Heart left ventricle (tissue), 16 donors: ENCODE measurements at places on chromosomes 11 and 22. TPM values are rescaled to one million over a fixed set of nuclear protein-coding genes. Genes with fewer than 3 reads are reported as not detected.

DNA sequence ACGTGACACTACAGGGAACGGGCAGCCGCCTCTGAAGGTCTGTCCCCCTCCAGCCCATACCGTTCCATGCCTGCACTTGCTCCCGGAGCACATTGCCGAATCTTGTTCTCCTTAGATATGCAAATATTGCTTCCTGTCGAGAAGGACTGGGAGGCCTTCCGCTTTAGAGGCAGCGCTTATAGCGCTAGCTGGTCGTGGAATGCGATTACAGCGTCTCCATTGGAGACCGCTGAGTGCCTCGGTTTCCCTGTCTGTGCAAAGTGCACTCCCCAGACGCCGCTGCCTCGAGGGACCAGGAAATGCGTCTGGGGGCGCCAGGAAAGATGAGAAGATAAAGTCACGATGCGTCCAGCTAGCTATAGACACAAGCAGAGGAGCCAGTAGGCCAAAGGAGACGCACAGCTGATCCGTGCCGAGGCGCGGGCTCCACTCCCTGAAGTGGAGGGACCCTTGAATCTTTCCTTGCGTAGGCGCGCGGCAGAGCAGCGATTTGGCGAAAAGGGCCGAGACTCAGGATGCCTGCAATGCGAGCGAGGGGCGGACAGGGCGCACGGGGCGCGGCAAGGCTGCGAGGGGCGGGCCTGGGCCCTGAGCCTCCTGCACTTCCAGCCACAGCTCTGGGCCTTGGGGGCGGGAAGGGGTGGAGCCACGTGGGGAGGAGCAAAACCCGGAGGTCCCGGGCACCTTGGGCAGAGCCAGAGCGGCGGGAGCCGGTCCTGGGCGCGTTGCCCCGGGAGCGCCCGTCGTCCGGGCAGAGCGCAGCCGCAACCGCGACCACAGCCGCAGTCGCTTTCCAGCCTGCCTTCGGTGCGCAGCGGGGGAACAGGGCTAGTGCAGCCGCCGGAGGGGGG is at the start of gene RASSF10:
Gene RASSF10, plus strand, starts transcription at position 692 of the 851 bp plus-strand sequence. CDS start 261 bp downstream, outside the sequence.
- peaks cover 18% of the 10 kb centered on the region for H3K4me1 ChIP-seq
- H3K27me3 ChIP-seq: peaks cover 94% of the 10 kb centered on the region
- DNase-seq: peak; percentile 79
- no peak within 1 kb of the TSS for H3K27ac ChIP-seq
- H3K36me3 ChIP-seq: no peaks in the 10 kb centered on the region

GRCh38 chr11:861105-861479 is 18.4 kb downstream of the TSPAN4 start:
- peaks cover 35% of the 10 kb centered on the region for H3K36me3 ChIP-seq
- no peaks in the 10 kb centered on the region for H3K27me3 ChIP-seq
- peaks cover 13% of the 10 kb centered on the region for H3K4me1 ChIP-seq
- no peak overlapping the region for H3K27ac ChIP-seq
- H3K4me3 ChIP-seq: no peak overlapping the region

DNA sequence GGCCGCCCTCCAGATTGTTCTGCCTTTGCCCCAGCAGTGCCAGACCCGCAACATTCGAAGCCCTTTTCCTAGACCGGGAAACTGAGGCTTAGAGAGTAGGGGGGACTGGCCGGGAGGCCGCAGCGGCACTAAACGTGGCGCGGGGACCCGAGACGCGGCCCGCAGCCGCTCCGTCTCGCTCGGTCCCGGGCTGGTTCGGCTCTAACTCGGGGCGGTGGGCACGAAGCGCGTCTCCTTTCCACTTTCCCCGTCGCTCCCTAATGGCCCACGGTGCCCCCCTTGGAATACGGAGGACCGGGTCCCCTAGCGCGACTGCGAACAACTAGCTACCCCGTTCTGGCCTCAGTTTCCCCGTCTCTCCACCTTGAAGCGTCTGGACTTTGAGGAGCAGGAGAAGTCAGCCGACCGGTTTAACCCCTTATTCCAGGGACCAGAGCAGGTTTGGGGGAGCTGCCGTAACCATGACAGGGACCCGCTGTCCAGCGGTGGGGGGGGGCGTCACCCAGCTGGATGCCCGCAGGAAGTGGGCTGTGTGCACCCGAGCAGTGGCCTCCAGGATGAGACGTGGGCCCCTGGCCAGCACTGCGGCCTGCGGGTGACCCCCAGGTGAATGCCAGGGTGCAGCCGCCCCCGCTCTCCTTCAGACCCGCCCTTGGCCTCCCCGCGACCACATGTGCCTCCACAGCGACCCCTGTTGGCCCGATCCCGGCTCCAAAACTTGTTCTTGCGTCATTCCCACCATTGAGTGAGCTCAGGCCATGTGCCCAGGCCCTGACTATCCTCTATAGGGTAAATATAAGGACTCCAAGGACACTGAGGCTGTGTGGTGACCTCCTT is 1.1 kb downstream of the CDC42EP1 start:
- peak overlapping the region; percentile 98 for H3K27ac ChIP-seq
- H3K4me3 ChIP-seq: peak overlapping the region; percentile 70
- H3K4me1 ChIP-seq: peaks cover 81% of the 10 kb centered on the region
- peak; percentile 92 for DNase-seq

GRCh38 chr11:65661599-65662246 is 993 bp downstream of the RELA start:
- no peaks in the 10 kb centered on the region for H3K36me3 ChIP-seq
- peak overlapping the region; percentile 100 for H3K27ac ChIP-seq
- H3K4me3 ChIP-seq: peak overlapping the region; percentile 81
- H3K27me3 ChIP-seq: no peaks in the 10 kb centered on the region

DNA sequence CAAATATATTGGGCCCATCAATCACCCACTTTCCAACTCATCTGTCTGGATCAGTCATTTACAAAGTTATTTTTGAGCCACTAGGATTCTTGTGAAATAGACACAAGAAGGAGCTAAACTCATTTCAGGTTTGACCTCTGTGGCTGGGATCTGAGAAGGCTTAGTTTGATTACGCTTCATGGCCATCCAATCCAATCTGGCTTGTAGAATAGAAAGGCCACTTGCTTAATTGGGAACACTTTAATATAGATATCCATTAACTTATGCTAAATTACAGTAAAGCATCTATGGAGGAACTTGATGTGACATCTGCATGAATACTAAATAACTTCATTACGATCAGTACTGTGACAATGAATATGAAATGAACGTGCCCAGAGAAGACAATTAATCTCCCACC is 284.2 kb downstream of the ST3GAL4 start:
- H3K36me3 ChIP-seq: no peaks in the 10 kb centered on the region
- no peaks in the 10 kb centered on the region for H3K4me1 ChIP-seq
- no peak for DNase-seq

DNA sequence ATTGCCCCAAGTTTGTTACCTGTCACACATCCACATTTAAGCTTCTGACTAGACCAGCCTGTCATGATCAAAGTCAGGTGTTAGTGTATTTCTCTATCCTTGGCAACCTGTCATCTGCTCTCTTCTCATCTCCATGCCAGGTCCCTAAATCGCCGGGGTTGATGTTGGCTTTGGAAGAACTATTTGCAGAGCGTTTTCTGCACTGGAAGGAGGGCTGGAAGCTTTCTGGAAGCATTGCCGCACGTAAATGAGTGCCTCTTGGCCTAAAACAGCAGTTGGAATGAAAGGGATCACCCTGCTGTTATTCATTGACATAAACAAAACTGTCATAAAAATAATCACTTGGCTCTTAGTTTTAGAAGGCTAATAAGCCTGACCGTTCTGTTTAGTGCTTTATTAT is 1.4 kb downstream of the TTC12 start:
- H3K27me3 ChIP-seq: no peaks in the 10 kb centered on the region
- no peak overlapping the region for H3K4me3 ChIP-seq
- H3K27ac ChIP-seq: no peak overlapping the region
- no peak for DNase-seq

- H3K4me3 ChIP-seq: no peak overlapping the region
- no peak overlapping the region for H3K27ac ChIP-seq
- H3K4me1 ChIP-seq: no peaks in the 10 kb centered on the region
Observed at GRCh38 chr11:14818779-14819178, 73.3 kb downstream of the CYP2R1 start.

DNA sequence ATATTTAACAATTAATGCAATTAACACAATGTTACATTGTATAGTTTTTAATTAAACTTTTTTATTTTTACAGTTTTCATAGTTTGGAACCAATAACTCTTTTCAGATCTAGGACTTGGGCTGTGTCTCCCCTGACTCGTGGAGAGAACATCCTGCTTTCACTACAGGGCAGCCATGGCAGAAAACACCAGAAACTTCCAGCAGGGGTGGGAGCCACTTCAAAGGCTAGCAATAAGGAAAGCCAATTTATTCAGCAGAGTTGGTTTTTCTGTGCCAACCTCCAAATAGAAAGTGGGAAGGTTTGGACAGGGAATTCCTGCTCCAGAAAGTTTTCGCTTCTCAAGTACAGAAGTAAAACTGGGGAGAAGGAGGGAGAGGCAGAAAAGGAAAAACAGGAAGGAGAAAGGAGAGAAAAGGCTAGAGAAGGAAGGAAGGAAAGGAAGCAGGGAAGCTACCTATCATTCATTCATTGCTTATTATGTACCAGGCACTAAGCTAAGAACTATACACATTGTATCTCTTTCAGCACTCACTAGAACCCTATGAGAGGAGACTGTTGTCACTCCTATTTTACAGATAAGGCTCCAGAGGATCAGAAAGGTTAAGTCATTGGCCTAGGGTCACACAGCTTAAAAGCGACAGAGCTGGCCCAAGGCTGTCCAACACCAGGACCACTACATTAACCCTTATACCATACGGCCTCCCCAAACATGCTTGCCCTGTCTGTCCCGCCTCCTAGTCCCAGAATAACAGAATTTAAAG is 54.8 kb upstream of the CREB3L1 start:
- H3K27me3 ChIP-seq: peaks cover 3% of the 10 kb centered on the region
- no peak overlapping the region for H3K27ac ChIP-seq
- no peaks in the 10 kb centered on the region for H3K36me3 ChIP-seq
- no peak for DNase-seq
- no peaks in the 10 kb centered on the region for H3K4me1 ChIP-seq

GRCh38 chr11:44607319-44607962 is 42.0 kb downstream of the CD82 start:
- no peaks in the 10 kb centered on the region for H3K27me3 ChIP-seq
- peaks cover 16% of the 10 kb centered on the region for H3K36me3 ChIP-seq
- no peak overlapping the region for H3K4me3 ChIP-seq

- no peaks in the 10 kb centered on the region for H3K4me1 ChIP-seq
- H3K4me3 ChIP-seq: no peak overlapping the region
- no peak overlapping the region for H3K27ac ChIP-seq
- H3K36me3 ChIP-seq: peaks cover 2% of the 10 kb centered on the region
- no peaks in the 10 kb centered on the region for H3K27me3 ChIP-seq
- DNase-seq: no peak
Observed at GRCh38 chr11:70292863-70293262, 22.4 kb downstream of the PPFIA1 start.

GRCh38 chr22:49948958-49949913 is 11.3 kb upstream of the PIM3 start:
- H3K27me3 ChIP-seq: no peaks in the 10 kb centered on the region
- no peak overlapping the region for H3K4me3 ChIP-seq
- peaks cover 27% of the 10 kb centered on the region for H3K4me1 ChIP-seq
- no peaks in the 10 kb centered on the region for H3K36me3 ChIP-seq
- H3K27ac ChIP-seq: no peak overlapping the region

DNA sequence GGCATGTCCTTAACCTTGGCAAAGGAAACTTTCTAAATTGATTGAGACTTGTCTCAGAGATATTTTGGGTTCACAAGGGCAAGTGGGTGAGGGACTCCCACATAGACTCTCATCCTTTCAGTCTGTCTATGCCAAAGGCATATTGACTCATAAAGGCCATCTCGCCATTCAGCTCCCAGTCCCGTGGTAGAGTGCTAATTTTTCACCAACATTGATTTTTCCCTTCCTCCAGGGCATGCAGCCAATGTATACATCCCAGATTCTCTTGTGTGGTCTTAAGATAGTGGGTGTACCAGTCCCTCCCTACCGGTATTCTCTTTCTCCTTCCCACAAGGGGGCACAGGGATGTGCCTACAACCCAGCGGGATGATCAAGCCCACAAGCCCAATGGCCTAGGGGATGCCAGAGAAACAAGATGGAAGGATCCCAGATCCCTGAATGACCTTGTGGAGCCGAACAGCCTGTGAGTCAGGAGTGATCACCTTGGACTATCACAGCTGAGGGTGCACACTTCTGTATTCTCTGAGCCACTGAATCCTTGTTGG is 7.9 kb downstream of the C11orf96 start:
- no peak overlapping the region for H3K4me3 ChIP-seq
- H3K27ac ChIP-seq: no peak overlapping the region
- H3K27me3 ChIP-seq: no peaks in the 10 kb centered on the region
- H3K4me1 ChIP-seq: peaks cover 10% of the 10 kb centered on the region

DNA sequence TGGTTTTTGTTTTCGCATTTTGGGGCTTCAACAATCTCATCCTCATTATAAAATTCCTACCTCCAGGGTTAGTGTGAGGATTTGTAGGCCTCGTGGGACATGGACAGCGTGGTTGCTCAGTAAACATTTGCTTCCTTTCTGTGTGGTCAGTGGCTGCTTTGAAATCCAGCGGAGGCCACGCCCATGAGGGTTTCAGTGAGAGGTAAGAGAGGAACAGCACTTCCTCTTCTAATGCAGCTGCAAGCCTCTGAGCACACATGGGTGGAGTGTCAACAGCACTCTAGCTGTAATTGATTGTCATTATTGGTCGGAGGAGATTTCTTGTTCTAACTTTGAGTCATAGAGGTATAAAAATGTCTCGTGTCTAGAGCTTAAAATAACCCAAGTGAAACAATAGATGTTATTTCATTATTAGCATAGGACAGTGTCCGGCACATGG is 6.0 kb upstream of the ARHGAP42 start:
- DNase-seq: peak; percentile 35
- H3K27me3 ChIP-seq: no peaks in the 10 kb centered on the region
- no peaks in the 10 kb centered on the region for H3K36me3 ChIP-seq

GRCh38 chr11:118533769-118534729 is 3.1 kb downstream of the TMEM25 start:
- peaks cover 4% of the 10 kb centered on the region for H3K4me1 ChIP-seq
- H3K27me3 ChIP-seq: no peaks in the 10 kb centered on the region
- no peaks in the 10 kb centered on the region for H3K36me3 ChIP-seq
- no peak overlapping the region for H3K4me3 ChIP-seq

- H3K27ac ChIP-seq: no peak overlapping the region
- H3K36me3 ChIP-seq: no peaks in the 10 kb centered on the region
- no peak overlapping the region for H3K4me3 ChIP-seq
- no peaks in the 10 kb centered on the region for H3K4me1 ChIP-seq
Observed at GRCh38 chr11:102727890-102728289, 3.1 kb upstream of the MMP8 start.

GRCh38 chr11:72744474-72744873 is 7.7 kb downstream of the ARAP1 start:
- no peak for DNase-seq
- H3K27ac ChIP-seq: no peak overlapping the region
- no peak overlapping the region for H3K4me3 ChIP-seq
- peaks cover 36% of the 10 kb centered on the region for H3K4me1 ChIP-seq
- no peaks in the 10 kb centered on the region for H3K36me3 ChIP-seq

GRCh38 chr11:18245396-18245795 is 3.1 kb downstream of the SAA2 start:
- H3K27me3 ChIP-seq: peaks cover 5% of the 10 kb centered on the region
- no peaks in the 10 kb centered on the region for H3K36me3 ChIP-seq
- no peaks in the 10 kb centered on the region for H3K4me1 ChIP-seq

- DNase-seq: no peak
- no peak overlapping the region for H3K4me3 ChIP-seq
- no peak overlapping the region for H3K27ac ChIP-seq
- peaks cover 10% of the 10 kb centered on the region for H3K27me3 ChIP-seq
- no peaks in the 10 kb centered on the region for H3K4me1 ChIP-seq
Observed at GRCh38 chr11:8164746-8165145, 4.1 kb downstream of the RIC3 start.

The MDK gene
- total RNA-seq: 3.1 TPM

The H19 gene
- 323 TPM for total RNA-seq

The MEI1 gene
- not detected for total RNA-seq

The ASPHD2 gene
- total RNA-seq: 0.27 TPM

The HPX gene
- total RNA-seq: not detected

The BAIAP2L2 gene
- total RNA-seq: 0.25 TPM

The CHCHD10 gene
- 1,163 TPM for total RNA-seq

The RTN4RL2 gene
- 1.1 TPM for total RNA-seq

The MYBPC3 gene
- 1,842 TPM for total RNA-seq
